ENCODE measurements at places on chromosomes 2 and 18.

DNA sequence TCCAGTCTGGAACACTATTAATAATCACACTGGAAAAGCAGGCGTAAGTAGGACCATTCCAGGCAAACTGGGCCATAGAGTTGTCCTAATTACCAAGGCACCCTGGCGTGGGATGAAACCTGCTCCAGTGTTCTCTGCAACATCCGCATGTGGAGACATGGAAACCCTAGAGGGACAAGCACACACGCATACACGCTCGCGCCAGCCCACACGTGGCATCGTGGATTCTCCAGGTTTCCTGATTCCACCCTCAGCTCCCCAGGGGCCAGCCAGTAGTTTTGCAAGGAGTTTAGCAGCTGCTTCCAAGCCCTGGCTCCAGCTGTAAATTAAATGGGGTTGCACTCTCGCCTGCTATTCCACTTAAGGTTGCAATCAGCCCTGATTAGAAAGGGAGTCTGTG, 127.7 kb downstream of the DYSF start:
- DNase-seq: no peak

DNA sequence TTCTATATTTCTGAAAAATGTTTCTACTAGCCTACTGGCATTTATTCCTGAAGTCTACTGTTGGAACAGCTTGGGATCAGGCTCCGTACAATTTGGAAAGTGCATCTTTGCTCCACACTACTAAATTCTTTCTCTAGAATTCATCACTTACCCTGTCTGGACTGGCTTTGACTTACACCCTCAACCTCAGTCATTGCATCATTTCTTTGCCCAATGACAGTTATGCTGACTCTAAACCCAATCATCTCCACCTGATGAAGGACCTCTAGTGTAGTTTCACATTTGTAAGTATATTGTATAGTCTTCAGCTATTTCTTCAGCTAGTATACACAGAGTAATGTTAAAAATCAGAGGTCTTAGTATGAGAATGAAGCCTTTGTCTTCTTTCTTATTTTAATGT, 359.6 kb upstream of the MC4R start:
- no peak for DNase-seq

- peak; percentile 17 for DNase-seq
These were observed 102.5 kb downstream of the OLA1 start for GRCh38 chr2:174145827-174146226.

- no peak for DNase-seq
These were observed 32.8 kb upstream of the LDLRAD4 start for GRCh38 chr18:13185675-13186198.

- DNase-seq: no peak
These were observed 176.6 kb downstream of the HDAC4 start for GRCh38 chr2:239224199-239224570.

- peak; percentile 53 for DNase-seq
These were observed 208.4 kb upstream of the COL3A1 start for GRCh38 chr2:188765522-188766470.

DNA sequence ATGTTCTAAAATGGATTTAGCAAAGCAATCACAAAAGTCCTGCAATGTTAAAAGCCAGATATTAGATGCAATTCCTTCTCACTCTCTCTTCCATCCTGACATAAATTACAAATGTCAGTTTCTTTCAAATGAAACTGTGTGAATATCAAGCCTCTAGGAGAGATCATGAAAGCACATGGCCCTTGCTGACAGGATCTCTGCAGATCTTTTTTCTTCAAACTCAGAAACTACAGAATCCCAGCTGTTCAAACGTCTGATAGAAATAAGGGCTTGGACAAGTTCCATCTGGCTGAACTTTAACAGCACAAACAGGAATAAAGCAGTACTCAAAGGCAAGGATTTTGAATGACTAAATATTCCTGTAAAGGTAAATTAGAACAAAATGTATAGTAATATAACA, 47.6 kb downstream of the PDE1A start:
- DNase-seq: peak; percentile 80

DNA sequence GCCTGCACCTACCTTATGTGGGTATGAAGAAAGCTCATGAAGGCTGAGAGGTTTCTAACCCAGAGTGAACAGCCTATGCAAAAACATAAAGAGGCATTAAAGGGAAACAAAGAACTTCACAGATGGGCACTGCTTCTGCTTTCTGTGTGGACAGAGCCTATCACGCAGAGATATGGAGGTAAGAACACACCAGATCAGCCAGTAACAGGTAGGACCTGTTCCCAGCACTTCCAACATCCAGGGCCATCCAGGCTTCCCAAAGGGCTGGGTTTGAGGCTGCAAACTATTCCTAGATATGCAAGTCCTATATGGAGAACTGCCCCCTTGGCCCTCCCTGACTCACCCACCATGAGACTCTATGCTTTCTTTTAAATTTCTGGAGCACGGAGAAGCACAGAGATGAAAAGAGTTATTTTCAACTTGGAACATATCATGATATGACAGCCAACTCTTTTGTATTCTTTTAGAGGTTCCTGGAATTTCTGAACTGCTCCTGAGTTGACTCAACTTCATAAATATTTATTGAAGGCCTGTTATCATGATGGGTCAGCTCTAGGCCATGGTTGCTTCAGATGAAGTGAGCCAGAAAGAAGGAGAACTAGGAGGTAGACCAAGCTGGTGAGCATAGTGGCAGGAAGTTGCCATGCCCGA, 77.4 kb upstream of the PPP1CB start:
- DNase-seq: no peak

GRCh38 chr18:9711361-9712129, 3.4 kb downstream of the RAB31 start:
- DNase-seq: no peak

GRCh38 chr2:112150447-112150846, 12.3 kb downstream of the FBLN7 start:
- peak; percentile 82 for DNase-seq

GRCh38 chr18:23565916-23566547, 20.3 kb downstream of the NPC1 start:
- DNase-seq: no peak

DNA sequence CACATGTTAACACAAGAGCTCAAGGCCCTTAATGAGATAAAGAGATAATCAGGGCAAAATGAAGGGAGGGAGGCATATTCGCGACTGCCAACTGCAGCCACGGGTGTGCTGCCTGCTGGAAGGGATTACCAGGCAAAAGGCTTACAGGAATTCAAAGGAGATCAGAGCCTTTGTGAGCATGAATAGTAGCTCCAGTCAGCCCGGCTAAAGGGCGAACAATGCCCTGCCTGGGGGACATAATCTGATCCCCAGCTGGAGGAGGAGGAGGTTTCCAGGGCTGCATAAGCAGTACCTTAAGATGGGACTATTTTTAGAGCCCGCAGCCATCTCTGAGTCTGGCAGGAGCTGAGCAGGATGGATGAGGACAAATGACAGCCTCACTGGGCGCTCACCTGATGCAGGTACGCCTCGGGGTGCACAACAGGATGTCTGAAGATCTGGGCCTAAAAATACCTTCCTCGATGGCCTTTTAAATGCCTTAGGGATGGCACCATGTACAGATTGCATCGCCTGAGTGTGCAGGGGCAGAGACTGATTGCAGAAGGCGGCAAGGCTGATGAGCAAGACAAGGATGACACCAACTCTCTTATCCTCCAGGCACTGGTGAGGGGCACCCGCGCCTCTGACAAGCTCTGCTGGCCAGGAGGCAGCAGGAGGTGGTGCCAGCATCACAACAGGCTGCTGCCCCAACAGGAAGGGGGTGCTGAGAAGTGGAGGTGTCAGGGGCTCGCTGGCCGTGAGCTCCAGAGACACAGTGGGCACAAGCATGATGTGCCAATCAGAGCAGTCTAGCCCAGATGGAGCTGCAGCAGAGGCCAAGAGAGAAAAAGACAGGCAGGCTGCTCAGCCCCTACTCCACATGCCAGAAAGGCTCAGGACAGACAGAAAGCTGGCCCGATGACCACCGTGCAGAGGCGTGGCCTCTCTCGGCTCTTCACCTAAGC, 111.4 kb downstream of the EIPR1 start:
- no peak for DNase-seq

- no peak for DNase-seq
These were observed 48.4 kb upstream of the TNP1 start for GRCh38 chr2:216908300-216908699.

DNA sequence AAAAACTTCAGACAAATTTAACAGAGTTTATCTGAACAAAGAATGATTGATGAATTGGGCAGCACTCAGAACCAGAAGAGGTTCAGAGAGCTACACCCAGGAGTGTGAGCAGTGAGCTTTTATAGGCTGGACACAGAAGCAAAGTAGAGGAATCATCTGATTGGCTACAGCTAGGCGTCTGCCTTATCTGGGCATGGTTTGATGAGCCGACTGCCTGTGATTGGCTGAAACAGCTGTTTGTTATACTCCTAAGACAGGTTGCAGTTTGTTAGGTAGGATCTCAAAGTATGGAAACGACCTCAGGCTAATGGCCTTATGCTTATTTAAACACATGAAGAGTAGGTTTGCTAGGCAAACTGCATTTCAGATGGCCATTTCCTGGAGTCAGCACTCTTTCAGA, 188.9 kb downstream of the MYO1B start:
- no peak for DNase-seq

GRCh38 chr2:156625360-156626170, 189.4 kb downstream of the GPD2 start:
- DNase-seq: peak; percentile 66

DNA sequence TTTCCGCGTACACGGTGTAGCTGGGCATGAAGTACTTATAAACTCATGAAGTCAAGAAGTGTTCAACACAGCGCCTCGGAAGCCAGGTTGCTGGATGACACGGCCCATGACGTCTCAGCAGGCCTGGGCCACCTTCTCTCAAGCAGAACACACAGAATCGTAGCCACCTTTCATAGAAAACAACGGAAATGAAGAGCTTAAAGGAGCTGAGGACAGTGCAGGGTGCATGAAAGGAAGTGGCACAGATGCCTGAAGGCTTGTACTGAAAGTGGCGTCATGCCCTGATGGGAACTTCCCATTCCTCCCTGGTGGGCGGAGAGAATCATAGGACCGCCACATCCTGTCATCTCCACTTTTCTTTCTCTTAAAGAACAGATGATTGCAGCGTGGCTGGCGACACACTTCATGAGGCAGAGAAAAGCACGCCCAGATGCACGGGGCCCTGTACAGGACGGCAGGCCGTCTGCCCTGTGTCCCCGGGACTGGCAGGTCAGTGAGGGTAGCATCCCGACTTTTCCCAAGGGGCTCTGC, 31.1 kb downstream of the HDAC4 start:
- no peak for DNase-seq

DNA sequence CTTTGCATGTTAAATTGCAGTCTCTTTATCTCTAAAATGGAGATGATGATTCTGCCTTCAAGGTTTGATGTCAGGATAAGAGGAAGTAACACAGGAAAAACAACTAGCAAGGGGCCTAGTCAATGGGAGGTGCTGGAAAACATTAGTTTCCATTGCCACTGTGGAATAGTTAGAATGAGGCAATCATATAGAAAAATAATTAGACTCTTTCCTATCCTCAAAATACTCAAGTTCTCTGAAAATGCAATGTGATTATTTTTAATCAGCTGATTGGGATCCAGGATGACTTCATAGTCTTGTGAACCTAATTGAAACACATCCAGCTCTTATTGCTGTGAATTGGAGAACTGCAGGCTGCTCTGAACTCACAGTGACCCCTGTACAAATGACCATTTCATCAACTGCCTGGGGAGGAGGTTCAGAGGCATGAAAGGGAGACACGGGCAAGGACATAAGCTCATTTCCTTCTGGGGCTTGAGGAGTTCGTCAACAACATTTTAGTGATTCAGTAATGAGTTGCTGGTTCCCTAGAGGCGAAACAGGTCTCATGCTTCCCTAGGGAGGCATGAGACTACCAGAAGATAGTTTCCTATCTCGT, 422.5 kb downstream of the LPIN1 start:
- peak; percentile 49 for DNase-seq

DNA sequence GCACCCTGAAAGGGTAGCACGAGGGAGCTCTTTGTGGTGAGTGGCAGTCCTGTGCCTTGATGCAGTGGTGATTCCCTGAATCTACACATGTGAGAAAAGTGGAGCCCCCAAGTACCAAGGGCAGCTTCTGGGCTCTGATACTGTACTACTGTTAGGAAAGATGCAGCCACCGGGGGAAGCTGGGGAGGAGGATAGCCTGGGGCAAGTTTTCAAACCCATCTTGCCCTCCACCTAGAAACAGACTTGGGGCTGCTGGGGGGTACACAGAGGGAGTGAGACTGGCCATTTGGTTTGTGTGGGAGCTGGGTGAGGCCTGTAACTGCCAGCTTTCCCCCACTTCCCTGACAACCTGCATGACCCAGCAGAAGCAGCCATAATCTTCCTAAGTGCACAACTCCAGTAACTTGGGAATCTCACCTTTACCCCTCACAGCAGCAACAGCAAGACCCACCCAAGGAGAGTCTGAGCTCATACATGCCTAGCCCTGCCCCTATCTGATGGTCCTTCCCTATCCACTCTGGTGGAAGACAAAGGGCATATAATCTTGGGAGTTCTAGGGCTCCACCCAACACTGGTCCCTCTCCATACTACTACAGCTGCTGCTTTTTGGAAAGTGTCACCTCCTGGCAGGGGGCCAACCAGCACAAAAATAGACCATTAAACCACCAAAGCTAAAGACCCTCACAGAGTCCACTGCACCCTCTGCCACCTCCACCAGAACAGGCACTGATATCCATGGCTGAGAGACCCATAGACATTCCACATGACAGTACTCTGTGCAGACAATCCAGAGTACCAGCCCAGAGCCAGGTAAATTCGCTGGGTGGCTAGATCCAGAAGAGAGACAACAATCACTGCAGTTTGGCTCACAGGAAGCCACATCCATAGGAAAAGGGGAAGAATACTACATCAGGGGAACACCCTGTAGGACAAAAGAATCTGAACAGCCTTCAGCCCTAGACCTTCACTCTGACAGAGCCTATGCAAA, 8.2 kb downstream of the MALL start:
- peak; percentile 24 for DNase-seq

DNA sequence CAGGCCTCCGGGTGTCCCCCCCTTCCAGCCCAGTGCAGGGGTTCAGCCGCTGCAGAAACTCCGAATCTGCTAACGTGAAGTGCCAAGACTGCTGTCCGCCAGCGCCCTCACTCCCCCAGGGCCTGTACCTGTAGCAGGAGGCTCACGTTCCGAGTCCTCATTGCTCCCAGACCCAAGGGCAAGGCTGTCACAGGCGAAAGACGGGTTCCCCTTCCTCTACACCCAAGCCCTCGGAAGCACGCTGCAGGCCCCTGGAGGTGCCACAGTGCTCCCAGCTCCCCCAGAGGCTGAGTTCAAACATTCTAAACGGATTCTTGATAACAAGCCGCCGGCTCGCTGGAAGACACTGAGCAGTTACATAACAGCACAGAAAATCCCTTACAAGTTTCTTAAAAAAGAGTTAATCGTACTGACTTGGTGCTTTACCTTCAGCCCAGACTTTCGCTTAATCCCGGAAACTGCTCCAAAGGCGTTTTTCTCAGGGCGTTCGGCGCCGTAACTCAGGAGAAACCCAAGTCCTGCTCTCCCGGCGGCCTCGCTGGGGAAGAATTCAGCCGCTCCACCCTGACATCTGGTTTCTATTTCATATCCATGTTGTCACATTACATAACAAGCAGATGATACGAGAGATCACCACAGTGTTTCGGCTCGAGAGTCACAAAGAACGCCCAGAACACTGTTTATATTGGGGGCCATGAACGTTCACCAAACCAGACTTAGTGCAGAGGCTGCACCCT, 92.0 kb downstream of the HDAC4 start:
- peak; percentile 80 for DNase-seq

Data from myocyte (in vitro differentiated cells).